ENCODE measurements at places on chromosomes 16 and 17.
A peak's percentile ranks its signal among the peaks of the same experiment; 100 is the strongest.

DNA sequence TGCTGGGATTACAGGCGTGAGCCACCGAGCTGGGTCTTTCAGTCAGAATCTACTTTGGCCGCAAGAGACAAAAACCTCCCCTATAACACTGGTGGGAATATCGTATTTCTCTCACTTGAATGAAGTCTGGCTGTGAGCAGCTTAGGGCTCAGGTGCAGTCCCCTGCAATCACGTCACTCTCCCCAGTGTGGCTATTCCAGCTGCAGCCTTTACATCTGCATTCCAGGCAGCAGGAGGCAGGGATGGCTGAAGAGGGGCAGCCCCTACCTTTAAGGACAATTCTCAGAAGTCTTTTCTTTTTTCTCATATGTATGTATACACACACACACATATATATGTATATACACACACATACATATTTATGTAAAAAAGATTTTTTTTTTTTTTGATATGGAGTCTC is 3.0 kb downstream of the DEF8 start:
- DNase-seq: no peak

DNA sequence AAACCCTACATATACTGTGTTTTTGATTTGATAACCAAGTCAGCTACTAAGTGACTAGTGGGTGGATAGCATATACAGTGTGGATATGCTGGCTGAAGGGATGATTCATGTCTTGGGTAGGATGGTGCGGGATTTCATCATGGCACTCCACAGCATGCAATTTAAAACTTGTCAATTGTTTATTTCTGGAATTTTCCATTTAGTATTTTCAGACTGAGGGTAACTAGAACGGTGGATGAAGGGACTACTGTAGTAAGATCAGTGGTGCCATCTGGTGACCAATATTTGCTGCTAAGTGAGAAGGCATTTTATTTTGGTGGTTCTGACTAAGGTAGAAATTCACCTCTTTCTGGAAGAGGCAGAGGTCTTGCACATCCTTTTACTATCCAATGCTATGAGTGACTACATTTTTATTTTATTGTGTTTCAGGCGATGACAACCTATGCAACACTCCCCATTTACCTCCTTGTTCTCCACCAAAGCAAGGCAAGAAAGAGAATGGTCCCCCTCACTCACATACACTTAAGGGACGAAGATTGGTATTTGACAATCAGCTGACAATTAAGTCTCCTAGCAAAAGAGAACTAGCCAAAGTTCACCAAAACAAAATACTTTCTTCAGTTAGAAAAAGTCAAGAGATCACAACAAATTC is 3.1 kb downstream of the CDC6 start:
- DNase-seq: peak; percentile 61

- no peak for DNase-seq
These were observed 41.5 kb upstream of the MYOCD start for GRCh38 chr17:12624211-12624610.

DNA sequence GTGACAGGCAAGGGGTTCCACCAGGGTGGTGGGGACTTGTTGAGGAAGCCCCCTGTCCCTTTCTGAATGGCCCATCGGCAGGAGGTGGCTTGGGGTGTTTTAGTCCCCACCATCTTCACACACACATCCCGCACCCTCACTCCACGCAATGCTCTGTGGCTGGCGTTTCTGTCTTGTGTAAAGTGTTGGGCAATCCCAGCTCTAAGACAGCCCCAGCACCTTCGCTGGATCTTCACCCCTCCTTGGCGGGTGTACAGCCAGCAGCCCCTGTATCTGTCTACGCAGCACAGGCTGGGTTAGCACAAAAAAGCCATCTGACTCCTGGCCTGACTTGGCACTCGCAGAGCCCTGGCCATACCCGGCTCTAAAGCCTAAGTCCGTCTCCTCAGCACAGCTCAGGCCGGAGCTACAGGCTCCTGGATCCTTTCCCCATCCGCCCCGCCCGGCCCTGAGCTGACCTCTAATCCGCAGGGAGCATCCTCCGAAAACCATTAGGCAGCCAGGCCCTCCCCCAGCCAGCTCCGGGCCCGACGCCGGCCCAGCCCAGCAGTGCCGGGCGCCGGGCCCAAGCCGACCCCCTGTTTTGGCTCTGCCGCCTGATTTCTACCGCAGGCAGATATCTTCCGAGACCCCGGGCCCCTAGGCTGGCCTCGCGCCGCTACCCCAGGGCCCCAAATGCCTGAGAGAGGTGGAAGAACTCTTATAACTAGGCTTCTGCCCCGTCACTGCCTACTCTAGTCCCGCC is 42.4 kb upstream of the TAC4 start:
- no peak for DNase-seq

- DNase-seq: no peak
These were observed 8.7 kb upstream of the PITPNA start for GRCh38 chr17:1571341-1571704.

- no peak for DNase-seq
These were observed 418.0 kb downstream of the CA10 start for GRCh38 chr17:51740531-51740930.

DNA sequence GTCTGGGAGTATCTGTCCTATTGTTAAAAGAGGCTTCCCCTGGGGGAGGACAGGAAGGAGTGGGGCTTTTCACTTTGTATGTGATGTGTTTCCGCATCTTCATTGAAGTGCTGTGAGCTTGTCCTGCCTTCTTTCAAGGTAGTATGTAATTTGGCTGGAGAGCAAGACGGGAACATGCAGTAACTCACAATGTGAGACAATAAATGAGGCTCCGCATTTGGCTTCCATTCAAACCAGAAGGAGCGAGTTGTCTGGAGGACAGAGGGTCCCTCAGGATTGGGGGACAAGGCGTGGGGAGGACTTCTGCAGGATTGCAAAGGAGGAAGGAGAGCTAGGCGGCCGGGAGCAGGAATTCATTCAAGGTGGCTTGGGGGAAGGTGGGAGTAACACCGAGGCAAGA is 203.5 kb downstream of the RBFOX3 start:
- no peak for DNase-seq

GRCh38 chr16:89572485-89573205 is 2.9 kb upstream of the CPNE7 start:
- DNase-seq: no peak

- no peak for DNase-seq
These were observed 64.3 kb downstream of the IRX6 start for GRCh38 chr16:55388131-55388862.

- no peak for DNase-seq
These were observed 5.3 kb downstream of the FAM234A start for GRCh38 chr16:239948-240277.

DNA sequence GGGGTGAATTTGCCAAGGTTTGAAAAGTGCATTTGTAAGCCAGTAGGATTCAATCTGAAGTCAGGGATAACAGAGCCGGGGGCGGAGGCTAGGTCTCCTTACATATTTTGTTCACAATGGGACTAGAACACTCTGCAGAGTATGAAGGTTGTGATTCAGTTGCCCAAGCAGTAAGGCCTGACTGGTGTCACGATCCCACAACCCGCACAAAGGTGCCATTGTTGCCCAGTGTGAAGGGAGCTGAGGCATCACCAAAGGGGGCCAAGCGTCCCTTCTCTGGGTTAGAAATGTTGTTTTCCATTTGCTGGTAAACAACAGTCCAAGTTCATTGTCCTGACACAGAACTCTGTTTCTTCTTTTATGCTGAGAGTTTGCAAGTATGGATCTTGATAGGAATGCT is 471.8 kb downstream of the MAF start:
- no peak for DNase-seq

- DNase-seq: no peak
These were observed 66.9 kb downstream of the GP2 start for GRCh38 chr16:20260215-20261009.

- no peak for DNase-seq
These were observed 37.8 kb downstream of the LITAFD start for GRCh38 chr16:8919934-8920462.

- DNase-seq: no peak
These were observed 23.7 kb downstream of the NOD2 start for GRCh38 chr16:50717091-50717490.

DNA sequence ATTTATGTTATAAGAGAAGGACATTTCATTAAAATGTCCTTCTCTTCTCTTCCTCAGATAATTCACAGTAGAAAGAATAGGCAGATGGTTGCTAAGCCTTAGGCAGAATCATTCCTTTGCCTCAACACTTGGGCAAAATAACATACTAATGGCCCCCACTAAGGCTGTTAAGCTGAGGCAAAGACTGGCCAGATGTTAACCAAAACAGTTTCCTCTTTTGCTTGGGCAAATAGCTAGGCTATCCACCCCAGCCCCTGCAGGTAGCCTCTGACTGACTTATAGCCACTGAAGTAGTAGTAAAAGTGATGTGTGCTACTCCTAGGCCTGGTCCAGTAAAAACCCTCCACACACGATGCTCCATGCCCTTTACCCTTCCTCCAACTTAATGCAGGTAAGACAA is 55.2 kb downstream of the SPAG9 start:
- DNase-seq: no peak

All from CD4-positive, alpha-beta T cell treated with Interleukin-10 for 1 hour (primary cell).